ENCODE measurements at places on chromosomes 1 and 21.
A peak's percentile ranks its signal among the peaks of the same experiment; 100 is the strongest.

- peak; percentile 57 for DNase-seq
Measured at GRCh38 chr1:52552505-52553361, at the start of gene TUT4. Gene TUT4 (minus strand): TSS chr1:52553092. CDS start chr1:52526280, 26,812 bp downstream.

- DNase-seq, result no peak
Measured at GRCh38 chr1:37016121-37016520, 18.2 kb downstream of the GRIK3 start.

DNA sequence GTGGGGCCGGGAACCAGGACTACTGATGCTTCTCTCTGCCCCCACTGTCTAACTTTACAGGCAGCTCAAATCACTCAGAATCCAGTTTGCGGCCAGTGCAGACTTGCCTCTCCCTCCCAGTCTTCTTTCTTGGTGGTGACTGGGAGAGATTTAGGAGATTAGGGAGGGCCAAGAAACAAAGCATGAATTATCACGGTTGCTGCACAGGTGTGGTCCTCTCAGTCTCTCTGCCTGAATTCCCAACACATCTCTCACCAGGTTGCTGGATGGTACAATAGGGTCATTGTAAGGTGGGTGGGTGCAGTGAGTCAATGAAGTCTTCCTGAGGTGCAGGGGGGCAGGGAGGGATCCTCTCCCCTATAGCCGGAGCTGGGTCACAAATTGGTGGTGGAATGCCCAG is 12.6 kb downstream of the S100A11 start:
- DNase-seq, result no peak

- DNase-seq, result no peak
Measured at GRCh38 chr21:45302082-45303061, 14.7 kb upstream of the POFUT2 start.

DNA sequence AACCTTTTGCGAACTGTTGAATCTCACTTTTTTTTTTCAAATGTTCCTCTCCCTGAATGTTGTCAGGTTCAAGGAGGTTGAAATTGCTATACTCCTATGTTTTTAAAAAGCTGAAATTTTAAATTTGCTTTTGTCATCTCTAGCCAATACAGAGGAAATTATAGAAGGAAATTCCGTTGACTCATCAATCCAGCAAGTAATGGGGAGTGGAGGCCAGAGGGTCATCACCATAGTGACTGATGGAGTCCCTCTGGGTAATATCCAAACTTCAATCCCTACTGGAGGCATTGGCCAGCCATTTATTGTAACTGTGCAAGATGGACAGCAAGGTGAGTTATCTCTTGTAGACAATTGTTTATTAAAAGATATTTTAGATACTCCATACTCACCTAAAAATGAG is 36.3 kb downstream of the GABPB2 start:
- DNase-seq, result no peak

DNA sequence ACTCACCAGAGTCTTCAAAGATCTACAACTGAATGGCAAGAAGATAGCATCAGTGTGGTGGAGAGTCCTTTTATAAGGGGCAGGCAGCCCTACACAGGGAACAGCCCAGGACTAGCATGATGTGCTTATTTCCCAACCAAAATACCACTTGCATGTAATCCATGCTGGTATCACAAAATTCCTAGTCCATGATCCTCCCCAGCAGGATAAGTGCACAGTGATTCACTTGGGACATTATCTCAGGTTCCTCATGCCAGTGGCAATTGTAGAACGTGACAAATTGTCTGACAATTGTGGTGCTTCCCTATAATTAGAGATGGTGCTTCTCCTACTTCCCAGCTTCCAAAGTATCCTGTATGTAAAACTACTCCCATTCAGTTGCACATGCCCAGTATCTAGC is at the start of gene SPRR2G:
TSS of gene SPRR2G (minus strand) at position 45 of the 400 bp plus-strand sequence. CDS start 780 bp downstream, outside the sequence.
- DNase-seq, result peak; percentile 92

GRCh38 chr1:183444243-183444642 is 26.1 kb upstream of the NMNAT2 start:
- DNase-seq, result peak; percentile 26

GRCh38 chr1:205444300-205444930 is 11.4 kb downstream of the BLACAT1 start:
- no peak for DNase-seq

Measured in trophoblast cell (in vitro differentiated cells and primary cell).